ENCODE measurements at places on chromosomes 12 and 14.

GRCh38 chr12:104788840-104789271 is 169.2 kb downstream of the SLC41A2 start:
- peak; percentile 51 for DNase-seq

GRCh38 chr12:85509081-85509856 is 229.2 kb downstream of the ALX1 start:
- no peak for DNase-seq

- peak; percentile 59 for DNase-seq
Observed at GRCh38 chr14:89445273-89445973, 28.4 kb upstream of the FOXN3 start.

DNA sequence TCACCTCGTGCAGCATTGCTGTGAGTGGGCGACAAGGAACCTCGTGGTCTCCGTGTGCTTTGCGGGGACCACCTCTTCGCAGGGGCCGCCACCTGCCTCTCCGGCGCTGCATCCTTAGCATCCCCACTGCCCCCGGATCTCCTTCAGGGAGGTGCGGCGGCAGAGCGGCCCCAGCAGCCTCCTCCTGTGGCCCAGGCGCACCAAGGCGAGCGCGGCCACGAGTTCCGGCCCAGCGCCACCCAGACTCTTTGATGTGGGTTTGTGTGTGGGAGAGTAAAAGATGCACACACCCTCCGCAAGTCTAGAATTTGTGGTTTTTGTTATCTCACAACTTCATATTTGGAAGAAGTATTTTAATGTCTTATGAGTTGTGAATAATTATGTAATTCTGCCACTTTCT is 118.8 kb upstream of the DIO3 start:
- DNase-seq, result peak; percentile 48

DNA sequence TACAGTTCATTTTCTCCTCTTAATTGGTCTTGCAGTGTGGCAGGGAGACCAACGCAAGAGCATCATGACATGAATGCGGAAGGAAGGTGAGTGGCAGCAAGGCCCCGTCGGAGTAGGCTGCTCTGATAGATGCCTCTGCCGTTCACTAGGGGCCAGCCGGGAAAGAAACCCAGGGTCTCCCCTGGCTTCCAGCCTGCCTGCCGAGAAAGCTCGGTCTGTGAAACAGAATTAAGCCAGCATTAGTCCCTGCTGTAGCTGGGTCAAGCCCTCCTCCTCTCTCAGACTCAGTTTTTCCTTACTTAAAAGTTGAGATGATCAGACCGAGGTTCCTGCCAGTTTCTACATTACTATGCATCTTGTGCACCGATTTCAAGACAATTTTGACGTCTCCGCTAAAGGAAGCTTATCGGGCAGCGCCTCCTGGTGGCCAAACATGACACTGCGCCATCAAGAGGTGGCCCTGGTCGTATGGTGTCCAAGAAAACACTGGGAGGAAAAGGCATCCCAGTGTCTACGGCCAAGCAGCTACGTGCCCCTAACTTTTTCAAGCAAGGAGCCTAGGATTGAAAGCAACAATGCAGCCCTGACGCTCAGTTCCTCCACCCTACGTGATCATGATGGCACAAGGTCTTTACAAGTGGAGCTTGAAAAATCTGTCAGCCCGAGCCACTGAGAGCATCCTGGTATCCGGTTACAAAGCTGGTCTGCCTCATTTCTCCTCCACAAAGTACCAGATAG is 131.6 kb downstream of the KSR2 start:
- peak; percentile 41 for DNase-seq

DNA sequence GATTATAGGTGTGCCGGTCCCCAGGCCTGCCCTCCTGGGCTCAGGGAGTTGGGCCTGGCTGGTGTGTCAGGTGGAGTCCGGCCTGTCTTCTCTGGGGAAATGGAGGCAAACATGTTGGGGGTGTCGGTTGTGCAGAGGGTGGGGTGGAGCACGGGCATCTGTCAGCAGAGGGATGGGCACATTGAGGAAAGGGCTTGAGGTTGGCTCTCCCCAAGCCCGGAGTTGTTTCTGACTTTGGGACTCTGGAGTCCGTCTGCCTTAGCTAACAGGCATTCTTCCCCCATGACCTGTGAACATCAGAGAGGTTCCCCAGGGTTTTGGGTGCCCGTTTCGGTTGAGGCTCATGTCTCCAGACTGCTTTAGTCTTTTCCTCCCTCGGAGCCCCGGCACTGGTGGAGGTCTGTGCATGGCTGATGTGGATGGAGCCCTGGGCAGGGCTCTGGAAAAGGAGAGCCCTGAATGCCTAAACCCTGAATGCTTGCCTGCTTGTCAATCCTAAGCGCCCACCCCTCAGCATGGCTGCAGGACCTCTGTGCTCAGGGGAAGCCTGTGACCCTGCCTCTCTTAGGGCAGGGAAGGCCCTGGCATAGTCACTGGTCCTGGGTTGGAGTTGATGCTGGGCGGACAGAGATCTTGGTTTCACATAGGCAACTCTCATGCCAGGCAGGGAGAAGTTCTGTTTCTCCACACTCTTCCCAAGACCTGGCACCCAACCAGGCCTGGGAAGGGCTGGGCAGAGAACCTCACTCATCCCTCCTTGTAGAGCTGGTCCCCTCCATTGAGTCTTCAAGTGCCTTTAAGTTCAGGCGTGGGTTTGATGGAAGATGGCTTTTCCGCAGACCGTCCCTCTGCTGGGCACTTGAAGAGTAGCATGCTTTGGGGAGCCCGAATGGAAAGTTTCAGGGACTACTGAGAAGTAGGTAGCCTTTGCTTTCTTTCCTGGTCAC is 12.9 kb downstream of the NYNRIN start:
- peak; percentile 35 for DNase-seq

DNA sequence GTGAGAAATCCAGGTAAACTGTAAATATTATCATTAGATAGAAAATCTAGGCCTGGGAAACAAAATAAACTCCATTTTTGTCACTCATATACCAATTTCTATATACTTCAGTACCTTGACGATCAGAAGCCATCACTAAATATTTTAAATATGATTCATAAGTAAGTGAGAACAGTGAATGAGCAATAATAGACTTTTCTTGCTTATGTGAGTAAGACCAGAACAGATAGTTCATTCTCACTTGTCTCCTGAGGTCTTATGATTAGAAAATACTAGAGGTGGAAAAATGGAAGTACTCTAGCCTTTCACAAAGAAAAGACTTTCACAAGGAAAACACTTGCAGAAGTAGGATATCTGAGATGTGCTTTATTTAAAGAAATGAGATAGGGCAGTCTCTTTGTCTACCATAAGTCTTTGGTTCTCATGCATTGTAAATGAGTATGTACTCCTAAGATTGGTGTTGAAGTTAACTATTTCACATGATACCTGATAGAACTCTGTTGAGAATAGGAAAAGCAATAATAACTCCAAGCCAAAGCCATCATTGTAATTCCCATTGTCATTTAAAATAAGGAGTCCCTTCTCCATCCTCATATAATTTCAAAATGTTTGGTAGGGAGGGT is 10.1 kb upstream of the SMCO3 start:
- no peak for DNase-seq

GRCh38 chr14:106843386-106843785 is 1317.0 kb downstream of the TMEM121 start:
- DNase-seq, result no peak

- no peak for DNase-seq
Observed at GRCh38 chr12:15405606-15406005, 83.3 kb downstream of the PTPRO start.

DNA sequence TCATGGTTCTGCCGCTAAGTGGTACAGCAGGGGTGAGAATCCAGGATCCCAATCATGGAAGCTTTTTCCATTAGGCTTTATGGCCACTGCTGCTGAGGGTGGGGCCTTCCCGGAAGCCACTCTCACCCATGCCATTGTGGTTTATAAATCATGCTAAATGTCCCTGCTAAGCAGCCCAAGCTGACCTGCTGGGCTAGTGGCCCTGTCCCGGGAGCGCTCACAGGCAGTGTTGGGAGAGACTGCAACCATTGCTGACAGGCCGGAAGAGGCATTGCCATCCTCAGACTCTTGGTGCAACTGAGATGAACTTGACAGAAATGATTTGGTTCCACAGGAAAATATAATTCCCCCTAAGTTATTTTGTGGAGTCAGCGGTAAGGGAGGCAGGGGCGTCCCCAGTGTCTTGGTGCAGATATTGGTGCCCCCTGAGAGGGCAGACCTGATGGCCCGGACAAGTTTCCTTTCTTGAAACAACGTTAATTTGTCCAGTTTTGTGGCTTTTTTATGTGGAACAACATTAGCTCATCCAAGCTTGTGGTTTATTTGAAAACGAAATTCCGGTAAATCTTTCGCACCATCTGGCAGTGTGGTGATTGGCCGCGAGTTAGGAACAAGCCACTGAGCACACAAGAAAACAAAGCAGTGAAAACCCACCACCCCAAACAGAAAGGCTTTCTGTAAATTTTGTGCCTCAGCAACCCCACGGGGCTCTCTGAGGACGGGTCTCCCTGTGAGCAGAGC is 82.3 kb downstream of the SSPN start:
- DNase-seq, result peak; percentile 84

- no peak for DNase-seq
Observed at GRCh38 chr14:76768671-76769500, 7.6 kb downstream of the VASH1 start.
